ENCODE measurements at places on chromosomes 3 and 15.

GRCh38 chr15:77457191-77457904 is 36.7 kb downstream of the HMG20A start:
- ATAC-seq: no peak

DNA sequence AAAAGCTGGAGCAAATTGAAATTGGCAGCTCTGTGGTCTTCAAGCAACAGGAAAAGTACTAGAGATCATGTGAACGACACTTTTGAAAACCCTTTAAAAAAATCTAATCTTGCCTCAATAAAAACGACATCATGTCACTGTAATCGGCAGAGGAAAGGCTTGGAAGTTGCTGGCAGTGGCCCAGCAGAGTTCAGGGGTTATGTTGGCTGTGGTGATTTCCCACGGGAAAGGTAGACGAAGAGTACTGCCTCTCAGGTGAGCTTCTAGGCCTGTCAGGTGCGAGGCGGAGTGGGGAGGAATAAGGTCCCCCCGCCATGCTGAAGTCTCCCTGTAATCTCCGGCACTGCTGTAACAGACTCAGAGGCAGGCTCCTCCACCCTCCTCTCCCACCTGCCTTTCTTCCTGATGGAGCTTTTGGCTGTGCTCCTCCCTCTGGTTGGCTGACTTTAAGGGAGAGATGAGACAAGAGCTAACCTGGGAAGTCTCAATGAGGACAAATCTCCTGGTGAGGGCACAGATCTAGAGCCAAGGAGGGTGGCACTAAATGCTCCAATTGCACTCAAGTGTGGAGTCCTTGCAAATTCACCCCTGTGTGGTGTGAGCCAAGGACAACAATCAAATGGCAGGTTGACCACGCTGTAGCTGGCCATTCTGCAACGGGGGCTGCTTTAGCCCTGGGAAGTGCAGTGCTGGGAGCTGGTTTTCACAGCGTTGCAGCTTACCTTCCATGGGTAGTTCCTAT is 18.7 kb upstream of the HES1 start:
- no peak for ATAC-seq

DNA sequence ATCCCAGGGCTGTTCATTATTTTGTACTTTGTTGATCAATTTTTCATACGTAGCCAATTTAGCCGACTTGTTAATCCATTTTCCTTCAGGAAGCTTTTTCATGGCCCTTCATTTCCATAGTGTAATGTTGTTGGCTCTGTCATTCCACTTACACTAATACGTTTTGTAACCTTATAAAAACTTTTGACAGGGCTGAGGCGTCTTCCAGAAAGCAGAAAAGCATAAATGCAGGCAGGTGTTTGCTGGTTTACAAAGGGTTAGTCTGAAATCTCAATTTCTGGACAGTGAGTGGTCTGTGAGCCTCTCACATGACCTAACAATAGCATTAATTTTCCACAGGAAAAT is 444.0 kb downstream of the OTOL1 start:
- ATAC-seq: no peak

- no peak for ATAC-seq
Measured at GRCh38 chr15:39539973-39540558, 40.8 kb upstream of the THBS1 start.

DNA sequence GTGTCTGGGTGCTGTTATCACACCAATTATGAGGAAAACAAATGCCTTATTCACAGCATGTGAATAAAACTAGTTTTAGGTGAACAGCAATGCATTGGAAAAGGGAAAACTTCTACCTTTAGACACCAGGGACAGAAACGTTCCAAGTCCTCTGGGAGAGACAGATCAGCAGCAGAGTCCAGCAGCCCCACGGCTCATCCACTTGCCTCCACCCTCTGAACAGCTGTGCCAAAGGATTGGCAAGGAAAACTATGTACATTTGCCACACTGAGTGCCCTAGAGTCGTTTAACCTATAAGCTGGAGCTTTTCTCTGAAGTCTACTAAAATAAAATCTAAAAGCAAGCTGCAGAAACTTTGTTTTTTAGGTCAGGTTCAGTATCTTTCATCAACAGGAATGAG is 107.7 kb upstream of the EIF1B start:
- ATAC-seq: no peak

DNA sequence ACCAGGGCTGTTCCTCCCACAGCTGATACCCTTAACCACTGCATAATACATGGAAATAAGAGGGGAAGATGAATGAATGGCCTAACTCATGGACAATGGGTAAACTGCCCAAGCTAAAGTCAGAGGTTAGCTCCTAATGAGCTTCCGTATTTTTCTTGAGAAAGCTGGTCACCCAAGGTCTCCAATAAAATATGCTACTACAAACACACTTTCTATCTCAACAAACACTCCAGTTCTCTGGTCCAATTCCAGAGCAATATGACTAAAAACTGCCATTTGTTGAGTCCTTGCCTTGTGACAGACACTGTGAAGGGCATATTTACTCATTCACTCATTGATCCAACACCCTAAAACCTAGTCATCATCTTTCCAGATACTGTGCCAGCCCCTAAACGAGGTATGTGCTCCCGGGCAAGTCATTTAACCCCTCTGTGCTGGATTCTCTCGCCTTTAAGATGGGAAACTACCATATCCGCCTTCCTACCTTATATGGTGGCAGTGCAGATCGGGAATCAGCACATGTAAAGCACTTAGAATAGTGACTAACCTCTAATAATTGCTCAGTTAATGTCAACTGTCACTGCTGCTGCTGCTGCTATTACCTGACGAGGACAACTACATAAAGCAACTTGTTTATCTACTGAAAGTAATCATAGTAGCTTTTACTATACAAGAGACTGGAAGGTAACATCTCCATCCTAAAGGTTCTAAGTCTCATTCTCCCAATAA is 89.1 kb downstream of the XXYLT1 start:
- ATAC-seq: peak; percentile 54

DNA sequence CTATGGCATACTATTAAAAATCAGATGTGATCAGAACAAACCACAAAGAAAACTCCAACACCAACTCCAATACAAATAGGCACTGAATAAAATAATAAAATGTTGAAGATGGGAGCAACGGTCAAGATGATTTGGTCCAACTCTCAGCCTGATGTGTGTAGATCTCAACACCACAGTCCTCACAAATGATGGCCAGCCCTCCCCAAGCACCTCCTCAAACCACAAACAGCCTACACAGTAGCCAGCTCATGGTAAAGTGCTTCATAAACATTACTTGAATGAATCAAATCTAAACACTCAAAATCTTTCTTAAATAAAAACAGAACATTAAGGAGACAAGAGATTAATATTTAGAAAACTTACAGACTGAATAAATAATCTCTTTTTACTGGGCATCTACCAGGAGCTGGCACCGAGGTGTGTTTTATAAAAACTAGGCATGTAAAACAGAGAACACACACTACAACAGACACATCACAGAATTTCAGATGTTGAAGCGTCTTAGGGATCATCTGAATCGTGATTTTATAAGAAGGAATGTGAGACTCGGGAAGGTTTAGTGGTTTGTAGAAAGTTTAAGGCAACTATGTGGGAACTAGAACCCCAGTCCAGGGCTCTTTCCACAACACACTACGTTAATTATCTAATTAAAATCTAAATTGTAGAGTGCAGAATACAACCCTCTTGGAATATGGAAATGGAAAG is 102.4 kb downstream of the MYLK start:
- ATAC-seq: no peak

DNA sequence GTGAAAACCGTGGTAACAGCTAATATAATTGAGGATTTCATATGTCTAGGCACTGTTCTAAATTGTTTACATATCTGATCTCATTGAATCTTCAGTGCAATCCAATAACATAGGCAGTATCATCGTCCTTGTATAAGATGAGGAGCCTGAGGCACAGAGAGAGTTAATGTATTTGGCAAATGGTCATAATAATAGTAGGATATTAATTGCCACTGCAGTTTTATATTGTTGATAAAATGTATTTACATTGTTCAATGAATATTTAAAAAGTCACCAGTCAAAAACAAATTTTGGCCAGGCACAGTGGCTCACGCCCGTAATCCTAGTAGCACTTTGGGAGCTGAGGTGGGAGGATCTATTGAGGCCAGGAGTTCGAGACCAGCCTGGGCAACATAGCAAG is 88.5 kb downstream of the EEFSEC start:
- no peak for ATAC-seq

DNA sequence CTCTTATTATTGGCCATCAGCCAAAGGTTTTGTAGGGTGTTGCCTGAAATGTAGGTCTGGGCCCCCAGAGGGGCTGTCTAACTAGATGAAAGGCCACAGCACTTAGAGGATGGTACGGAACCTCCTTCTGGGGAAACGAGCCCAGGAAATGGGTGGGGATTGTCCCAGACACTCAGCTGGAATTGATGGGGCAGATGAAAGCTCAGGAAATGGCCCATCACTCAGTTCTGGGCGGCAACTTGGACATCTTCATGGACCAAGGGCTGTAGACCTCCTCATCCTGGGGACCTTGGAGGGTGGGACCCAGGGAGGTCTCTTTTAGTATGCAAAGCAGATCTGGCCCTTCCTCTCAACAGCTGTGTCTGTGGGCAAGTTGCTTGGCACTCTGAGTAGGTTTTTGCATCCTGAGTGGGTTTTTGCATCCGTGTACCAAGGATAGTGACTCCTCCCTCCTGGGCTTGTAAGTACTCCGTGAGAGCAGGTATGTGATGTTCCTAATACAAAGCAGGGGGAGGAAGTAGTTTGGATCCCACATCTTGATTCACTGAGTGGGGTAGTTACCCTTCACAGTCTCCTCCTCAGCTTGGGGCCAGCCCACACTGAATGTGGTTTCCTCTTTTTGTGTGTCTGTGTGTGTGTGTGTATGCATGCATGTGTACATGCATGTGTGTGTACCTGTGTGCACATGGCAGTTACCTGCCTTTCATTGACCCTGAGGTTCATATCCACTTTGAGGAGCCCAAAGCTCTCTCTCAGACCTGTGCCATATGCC is 292.0 kb downstream of the RPLP1 start:
- no peak for ATAC-seq

- no peak for ATAC-seq
Measured at GRCh38 chr3:13411186-13411860, 8.8 kb downstream of the NUP210 start.

- peak; percentile 10 for ATAC-seq
Measured at GRCh38 chr15:99105514-99106341, 848 bp downstream of the SYNM start.

GRCh38 chr15:58840048-58840447 is 68.9 kb downstream of the MINDY2 start:
- no peak for ATAC-seq

GRCh38 chr3:149462581-149463011 is 11.9 kb upstream of the TM4SF4 start:
- no peak for ATAC-seq

DNA sequence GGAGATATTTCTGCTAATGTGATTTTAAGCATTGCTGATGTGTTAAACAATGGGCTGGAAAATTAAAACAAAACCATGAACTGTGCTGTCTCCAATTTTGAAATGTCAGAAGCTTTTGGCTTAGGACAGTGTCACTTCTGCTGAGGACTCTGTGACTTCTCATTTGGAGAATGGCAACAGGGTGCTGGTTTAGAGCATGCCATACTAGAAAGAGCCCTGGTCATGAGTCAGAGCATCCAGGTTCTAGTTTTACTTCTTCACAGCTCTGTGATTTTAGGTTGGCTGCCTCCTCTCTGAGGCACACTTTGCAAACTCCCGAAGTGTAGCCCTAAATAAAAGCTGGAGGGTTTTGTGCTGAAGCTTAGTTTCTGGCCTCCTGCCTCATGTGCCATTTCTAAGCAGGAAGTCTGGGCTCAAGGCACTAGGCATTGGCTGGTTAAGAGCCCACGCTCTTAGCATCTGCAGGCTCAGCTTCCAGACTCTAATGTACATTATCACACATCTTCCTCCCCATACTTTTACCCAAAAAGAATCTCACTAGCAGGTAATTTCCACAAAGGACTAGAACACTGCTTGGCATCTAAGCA is 193.8 kb downstream of the CNTN3 start:
- no peak for ATAC-seq

DNA sequence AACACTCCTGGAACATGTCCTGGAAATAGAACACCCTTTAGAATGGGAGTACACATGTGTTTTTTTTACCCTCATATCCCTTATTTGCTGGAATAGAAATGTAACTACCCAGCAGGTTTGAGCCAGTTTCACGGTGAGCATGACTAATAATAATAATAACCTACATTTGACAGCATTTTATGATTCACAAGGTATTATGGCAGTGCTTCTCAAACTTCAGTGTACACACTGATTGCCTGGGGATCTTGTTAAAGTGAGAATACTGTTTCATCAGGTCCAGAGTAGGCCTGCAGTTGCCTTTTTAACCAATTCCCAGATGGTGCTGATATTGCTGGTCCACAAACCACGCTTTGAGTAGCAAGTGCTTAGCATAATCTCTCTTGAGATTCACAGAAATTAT is 63.9 kb downstream of the NFKBIZ start:
- peak; percentile 56 for ATAC-seq

DNA sequence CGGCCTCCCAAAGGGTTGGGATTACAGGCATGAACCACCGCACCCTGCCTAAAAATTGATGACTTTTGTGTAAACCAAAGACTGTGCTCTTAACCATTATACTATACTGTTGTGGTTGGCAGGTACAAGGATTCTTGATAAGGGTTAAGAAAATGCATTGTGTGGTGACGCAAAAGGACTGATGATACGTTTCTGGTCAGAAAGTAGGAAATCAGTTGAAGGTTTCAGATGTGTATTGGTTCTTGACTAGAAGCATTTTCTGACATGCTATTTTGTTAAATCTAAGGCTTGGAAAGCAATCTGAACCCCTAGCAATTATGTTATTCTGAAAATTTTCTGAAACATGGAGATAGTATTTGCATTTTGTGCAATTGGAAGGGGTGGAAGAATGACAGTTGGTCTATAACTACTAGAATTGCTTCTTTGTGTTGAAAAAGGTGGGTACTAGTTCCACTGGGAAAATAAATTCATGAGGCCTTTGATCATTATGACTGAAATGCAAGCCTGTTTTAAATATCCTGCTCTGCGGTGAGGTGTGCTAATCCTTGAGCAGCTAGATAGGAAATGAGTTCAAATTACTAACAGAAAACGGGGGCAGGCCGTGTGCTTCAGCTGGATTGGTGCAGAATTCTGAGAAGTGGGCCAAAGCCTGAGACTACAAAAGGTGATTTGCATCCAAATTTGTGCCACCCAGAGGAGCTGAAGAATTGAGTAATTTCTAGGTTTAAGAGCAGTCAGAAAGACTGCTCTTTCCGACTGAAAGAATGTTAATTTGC is 66.0 kb upstream of the LRRFIP2 start:
- ATAC-seq: no peak

- peak; percentile 66 for ATAC-seq
Measured at GRCh38 chr3:45881078-45882022, 5.0 kb upstream of the CCR9 start.

GRCh38 chr3:190989218-190989617 is 126.7 kb upstream of the GMNC start:
- ATAC-seq: no peak

- ATAC-seq: no peak
Measured at GRCh38 chr3:44179246-44179645, 62.4 kb upstream of the TOPAZ1 start.

DNA sequence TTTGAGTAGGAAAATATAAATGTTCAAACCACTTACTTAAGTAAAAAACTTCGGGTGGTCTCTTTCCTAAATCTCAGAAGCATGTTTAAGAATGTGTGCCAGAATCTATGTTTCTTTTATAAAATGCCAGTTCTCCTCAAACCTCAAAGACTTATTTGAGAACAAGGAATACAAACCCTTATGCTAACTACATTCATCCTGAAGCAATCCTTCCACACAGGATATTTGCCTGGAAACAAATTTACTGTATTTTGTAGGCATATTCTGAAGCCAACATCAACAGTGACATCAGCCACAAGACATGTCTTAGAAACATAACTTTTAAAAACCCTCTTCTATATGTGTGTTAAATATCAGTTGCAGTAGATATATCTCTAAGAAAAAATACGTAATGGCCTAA is 1077.0 kb downstream of the ROBO1 start:
- no peak for ATAC-seq

Data from activated CD4-positive, CD25-positive, alpha-beta regulatory T cell treated with anti-CD3 and anti-CD28 coated beads, Interleukin-2, amount 50 U/mL, for 24 hours (primary cell).